Activated CD4-positive, alpha-beta memory T cell treated with anti-CD3 and anti-CD28 coated beads for 36 hours (primary cell): ENCODE measurements at places on chromosomes 4 and X. TPM values are rescaled to one million over a fixed set of nuclear protein-coding genes. Genes with fewer than 3 reads are reported as not detected.

DNA sequence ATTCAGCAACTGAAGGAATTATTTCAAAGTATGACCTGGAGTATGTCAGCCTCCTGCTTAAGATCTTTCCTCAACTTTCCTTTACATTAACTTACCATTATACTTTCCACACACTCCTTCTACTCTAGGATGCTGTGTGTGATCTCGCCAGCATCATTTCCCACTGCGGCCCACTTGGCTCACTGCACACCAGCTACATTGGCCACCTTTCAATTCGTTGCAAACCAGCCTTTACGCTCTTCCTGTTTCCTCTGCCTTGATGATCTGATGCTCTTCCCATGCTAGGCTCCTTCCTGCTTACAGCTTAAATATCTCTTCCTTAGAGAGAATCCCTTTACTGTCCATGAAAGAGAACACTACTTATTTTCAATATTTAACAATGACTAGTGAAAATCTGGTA, 95.1 kb downstream of the GPM6A start:
- no peak overlapping the region for H3K27ac ChIP-seq
- no peaks in the 10 kb centered on the region for H3K36me3 ChIP-seq
- no peaks in the 10 kb centered on the region for H3K27me3 ChIP-seq
- no peaks in the 10 kb centered on the region for H3K4me1 ChIP-seq

GRCh38 chr4:81790477-81790876, 318.8 kb upstream of the RASGEF1B start:
- H3K36me3 ChIP-seq, result no peaks in the 10 kb centered on the region
- no peaks in the 10 kb centered on the region for H3K27me3 ChIP-seq
- DNase-seq, result no peak
- H3K4me1 ChIP-seq, result peaks cover 16% of the 10 kb centered on the region

DNA sequence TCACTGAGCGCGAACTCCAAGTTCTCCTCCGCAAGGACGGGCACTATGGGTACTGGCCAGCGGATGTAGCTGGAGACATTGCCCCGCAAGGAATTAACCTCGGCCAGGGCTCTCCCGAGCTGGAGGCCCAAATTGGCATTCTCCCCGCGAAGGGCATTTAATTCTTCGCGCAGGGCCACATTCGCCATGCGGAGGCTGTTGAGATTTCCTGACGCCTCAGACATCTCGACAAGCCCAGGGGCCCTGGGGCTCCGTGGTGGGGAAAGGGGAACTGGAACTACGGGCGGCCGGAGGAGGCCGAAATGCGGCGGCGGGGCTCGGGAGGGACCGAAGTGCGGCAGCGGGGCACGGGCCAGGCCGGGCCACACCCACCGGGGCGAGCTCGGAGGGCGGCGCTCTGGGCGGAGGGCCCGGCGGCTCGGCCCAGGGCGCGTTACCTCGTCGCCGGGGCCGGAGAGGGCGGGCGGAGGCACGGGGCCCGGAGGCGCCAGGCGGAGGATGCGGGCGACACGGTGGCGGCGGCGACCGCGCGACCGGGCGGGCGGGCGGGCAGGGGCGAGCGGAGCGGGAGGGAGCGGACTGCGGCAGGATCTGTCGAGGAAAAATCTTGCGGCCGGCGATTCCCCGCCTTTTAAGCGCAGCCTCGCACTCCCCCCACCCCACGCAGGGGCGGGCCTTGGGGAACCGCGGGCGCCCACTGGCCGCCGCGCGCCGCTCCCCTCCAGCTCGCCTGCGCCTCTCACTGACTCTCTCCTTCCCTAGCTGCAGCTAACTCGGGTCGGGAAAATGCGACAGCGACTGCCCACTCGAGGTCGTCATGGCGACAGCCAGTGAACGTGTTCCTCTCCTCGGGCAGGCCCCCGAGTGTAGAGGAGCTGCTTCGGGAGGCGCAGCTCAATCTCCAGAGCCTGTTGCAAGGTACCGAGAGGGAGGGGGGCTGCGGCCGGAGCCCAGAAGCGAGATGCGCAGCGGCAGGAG, at the start of gene RTL5:
Gene RTL5, minus strand, starts transcription at position 599 of the 978 bp plus-strand sequence.
- H3K27ac ChIP-seq, result no peak within 1 kb of the TSS
- peak; percentile 75 for DNase-seq
- H3K36me3 ChIP-seq, result no peaks in the 10 kb centered on the region
- H3K4me1 ChIP-seq, result peaks cover 9% of the 10 kb centered on the region
- H3K27me3 ChIP-seq, result peaks cover 14% of the 10 kb centered on the region
- peak within 1 kb of the TSS; percentile 63 for H3K4me3 ChIP-seq

DNA sequence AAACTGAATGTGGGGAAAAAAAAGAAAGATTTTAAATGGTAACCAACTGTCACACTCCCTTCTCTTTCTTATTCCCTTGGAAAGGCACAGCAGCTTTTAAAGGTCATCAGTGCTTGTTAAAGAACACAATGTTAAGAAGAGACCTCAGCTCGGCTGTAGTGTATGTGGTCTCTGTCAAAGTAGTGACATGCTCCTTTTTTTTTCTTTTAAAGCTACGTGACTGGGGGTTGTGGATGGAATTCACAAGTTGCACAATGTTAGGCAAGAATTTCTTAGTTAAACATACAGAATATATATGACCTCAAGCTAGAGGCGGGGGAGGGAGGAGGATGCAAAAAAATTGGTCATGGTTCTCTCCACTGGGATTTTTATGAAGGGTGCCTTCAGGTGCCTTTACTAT, 45.6 kb downstream of the OCRL start:
- no peaks in the 10 kb centered on the region for H3K27me3 ChIP-seq
- H3K27ac ChIP-seq, result no peak overlapping the region
- H3K36me3 ChIP-seq, result peaks cover 4% of the 10 kb centered on the region
- H3K4me3 ChIP-seq, result no peak overlapping the region

- H3K27ac ChIP-seq, result no peak overlapping the region
- no peak for DNase-seq
Observed at GRCh38 chrX:7111518-7111917, 36.0 kb upstream of the STS start.

DNA sequence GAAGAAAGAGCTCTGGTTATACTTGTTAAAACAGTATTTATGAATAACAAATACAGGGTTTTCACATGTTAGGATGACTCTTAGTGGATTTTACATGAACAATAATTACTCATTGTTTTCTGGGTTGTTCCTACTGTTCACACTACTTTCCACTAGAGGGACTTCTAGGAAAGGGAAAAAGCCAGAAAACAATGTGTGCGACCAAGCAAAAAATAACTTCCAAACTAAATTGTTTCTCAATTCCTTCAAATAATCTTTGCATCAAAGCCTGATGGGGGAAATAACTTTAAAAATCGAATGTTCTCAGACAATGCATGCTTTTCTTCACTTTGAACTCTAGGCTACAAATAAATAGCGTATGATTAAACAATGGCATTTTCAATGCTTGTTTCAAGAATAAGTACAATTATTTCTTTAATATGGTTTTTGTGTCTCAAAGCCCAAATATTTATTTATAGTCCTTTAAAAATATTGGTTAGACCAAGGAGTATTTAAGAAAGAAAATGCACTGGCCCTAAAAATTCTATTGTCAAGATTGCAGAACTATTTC, 72.1 kb upstream of the ETNPPL start:
- DNase-seq, result no peak
- H3K27me3 ChIP-seq, result peaks cover 2% of the 10 kb centered on the region
- H3K4me3 ChIP-seq, result no peak overlapping the region
- no peaks in the 10 kb centered on the region for H3K36me3 ChIP-seq

DNA sequence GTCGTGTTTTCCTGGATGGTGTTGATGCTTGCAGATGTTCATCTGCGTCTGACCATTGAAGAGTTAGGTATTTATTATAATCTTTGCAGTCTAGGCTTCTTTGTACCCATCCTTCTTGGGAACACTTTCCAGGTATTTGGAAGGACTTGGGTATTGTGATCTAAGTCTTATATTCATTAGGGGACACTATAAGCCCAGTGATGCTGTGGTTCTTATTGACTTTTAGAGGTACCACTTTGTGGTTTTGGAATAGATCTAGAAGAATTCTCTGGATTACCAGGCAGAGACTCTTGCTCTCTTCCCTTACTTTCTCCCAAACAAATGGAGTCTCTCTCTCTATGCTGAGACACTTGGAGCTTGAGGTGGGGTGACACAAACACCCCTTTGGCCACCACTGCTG, 41.6 kb downstream of the AFM start:
- no peak for DNase-seq
- no peak overlapping the region for H3K27ac ChIP-seq
- no peaks in the 10 kb centered on the region for H3K4me1 ChIP-seq
- H3K4me3 ChIP-seq, result no peak overlapping the region
- H3K36me3 ChIP-seq, result no peaks in the 10 kb centered on the region

DNA sequence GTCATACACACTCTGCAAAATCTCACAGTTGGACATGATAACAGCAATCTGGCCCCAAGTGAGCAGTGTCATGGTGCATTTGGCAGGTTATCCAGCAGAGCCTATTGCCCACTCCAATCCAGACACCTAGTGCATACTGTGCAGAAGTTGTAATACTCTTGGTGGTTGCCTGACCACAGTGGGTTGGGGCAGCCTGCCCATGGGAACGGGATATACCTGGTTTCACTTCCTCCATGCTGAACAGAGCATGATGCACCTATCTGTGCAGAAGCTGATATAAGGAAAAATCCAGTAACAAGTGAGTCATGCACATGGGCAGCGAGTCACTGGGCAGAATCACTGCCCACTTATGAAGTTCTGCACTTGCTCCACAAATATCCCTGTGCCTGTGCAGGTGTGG, 105.3 kb upstream of the IGSF1 start:
- no peak overlapping the region for H3K4me3 ChIP-seq
- H3K27me3 ChIP-seq, result peaks cover 2% of the 10 kb centered on the region

DNA sequence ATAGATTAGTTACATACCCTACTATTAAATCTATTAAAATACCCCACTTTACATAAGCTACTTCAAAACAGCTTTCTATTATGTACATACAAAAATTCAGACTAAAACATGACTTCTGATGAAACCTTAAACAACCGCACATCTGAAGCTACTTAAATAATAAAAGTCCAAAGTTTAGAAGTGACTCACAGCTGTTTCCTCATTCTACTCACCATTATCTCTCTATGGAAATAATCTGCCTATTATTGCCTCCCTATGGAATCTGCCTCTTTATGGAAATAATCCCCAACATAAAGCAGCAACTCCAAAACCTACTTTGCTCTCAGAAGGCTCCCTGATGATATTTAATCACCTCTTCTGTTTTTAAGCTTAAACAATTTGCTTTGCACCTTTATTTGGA, 15.7 kb upstream of the BANK1 start:
- no peak overlapping the region for H3K27ac ChIP-seq
- H3K36me3 ChIP-seq, result no peaks in the 10 kb centered on the region
- no peak for DNase-seq
- peaks cover 14% of the 10 kb centered on the region for H3K27me3 ChIP-seq
- no peaks in the 10 kb centered on the region for H3K4me1 ChIP-seq

GRCh38 chrX:153723351-153724251, 586 bp downstream of the BCAP31 start:
- peak overlapping the region; percentile 88 for H3K27ac ChIP-seq
- DNase-seq, result peak; percentile 65
- H3K4me1 ChIP-seq, result peaks cover 27% of the 10 kb centered on the region
- peaks cover 21% of the 10 kb centered on the region for H3K36me3 ChIP-seq

GRCh38 chr4:166594326-166594946, 639.9 kb downstream of the SPOCK3 start:
- DNase-seq, result no peak
- H3K4me1 ChIP-seq, result no peaks in the 10 kb centered on the region
- H3K36me3 ChIP-seq, result no peaks in the 10 kb centered on the region
- no peak overlapping the region for H3K4me3 ChIP-seq
- H3K27me3 ChIP-seq, result no peaks in the 10 kb centered on the region
- H3K27ac ChIP-seq, result no peak overlapping the region

GRCh38 chr4:169756971-169757574, 671 bp downstream of the HPF1 start:
- peaks cover 24% of the 10 kb centered on the region for H3K4me1 ChIP-seq
- no peaks in the 10 kb centered on the region for H3K36me3 ChIP-seq
- H3K27ac ChIP-seq, result peak overlapping the region; percentile 70
- H3K27me3 ChIP-seq, result no peaks in the 10 kb centered on the region
- DNase-seq, result peak; percentile 18
- H3K4me3 ChIP-seq, result peak overlapping the region; percentile 83

- no peak overlapping the region for H3K27ac ChIP-seq
- peaks cover 45% of the 10 kb centered on the region for H3K4me1 ChIP-seq
- no peak overlapping the region for H3K4me3 ChIP-seq
- H3K36me3 ChIP-seq, result peaks cover 5% of the 10 kb centered on the region
- no peaks in the 10 kb centered on the region for H3K27me3 ChIP-seq
Observed at GRCh38 chr4:1293991-1294390, 4.3 kb downstream of the MAEA start.

- no peaks in the 10 kb centered on the region for H3K27me3 ChIP-seq
- DNase-seq, result no peak
- no peaks in the 10 kb centered on the region for H3K4me1 ChIP-seq
Observed at GRCh38 chr4:73692701-73693100, 47.7 kb upstream of the CXCL8 start.

- DNase-seq, result peak; percentile 80
- peaks cover 9% of the 10 kb centered on the region for H3K36me3 ChIP-seq
- peak overlapping the region; percentile 97 for H3K27ac ChIP-seq
- H3K4me1 ChIP-seq, result peaks cover 60% of the 10 kb centered on the region
- H3K4me3 ChIP-seq, result peak overlapping the region; percentile 74
Observed at GRCh38 chr4:89303177-89303576, 4.4 kb downstream of the GPRIN3 start.

DNA sequence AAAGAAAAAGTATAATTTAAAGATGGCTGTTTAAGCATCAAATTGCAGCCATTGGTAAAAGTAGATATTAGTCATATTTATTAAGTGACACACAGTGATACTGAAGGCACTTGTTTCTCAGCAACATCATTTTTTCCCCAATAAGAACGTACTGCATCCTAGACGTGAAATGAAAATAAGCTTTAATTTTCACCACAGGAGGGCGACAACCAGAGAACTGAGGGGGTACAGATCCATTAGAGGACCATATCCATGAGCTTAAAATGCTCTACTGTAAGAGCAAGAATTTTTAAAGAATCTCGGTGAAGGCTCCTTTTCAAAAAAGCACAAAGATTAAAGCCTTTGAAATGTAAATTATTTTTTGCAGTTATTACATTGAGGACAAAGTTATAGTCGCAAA, 33.4 kb downstream of the FRG1 start:
- H3K4me3 ChIP-seq, result no peak overlapping the region
- peaks cover 4% of the 10 kb centered on the region for H3K27me3 ChIP-seq
- DNase-seq, result no peak
- H3K4me1 ChIP-seq, result no peaks in the 10 kb centered on the region
- H3K36me3 ChIP-seq, result no peaks in the 10 kb centered on the region
- no peak overlapping the region for H3K27ac ChIP-seq

GRCh38 chr4:71944956-71945355, 86.8 kb upstream of the NPFFR2 start:
- no peak overlapping the region for H3K27ac ChIP-seq
- H3K4me3 ChIP-seq, result no peak overlapping the region
- no peaks in the 10 kb centered on the region for H3K36me3 ChIP-seq
- DNase-seq, result no peak
- H3K27me3 ChIP-seq, result no peaks in the 10 kb centered on the region

DNA sequence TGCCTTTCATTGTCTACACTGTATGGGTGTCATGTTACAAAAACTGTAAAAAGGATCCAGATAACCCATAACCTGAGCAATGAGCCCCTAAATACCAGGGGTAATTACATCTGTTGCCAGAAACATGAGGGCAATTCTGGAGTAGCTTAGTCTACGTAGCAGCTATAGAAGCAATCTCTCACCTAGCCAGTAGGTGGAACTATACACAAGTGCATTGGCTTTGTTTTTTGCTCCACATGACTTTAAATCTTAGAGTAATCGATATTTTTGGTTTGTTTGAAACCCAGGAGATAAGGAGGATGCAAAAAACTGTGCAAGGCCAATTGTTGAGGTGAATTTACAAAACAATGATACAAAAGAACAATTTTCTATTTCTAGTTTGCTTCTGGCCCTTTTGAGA, 57.5 kb downstream of the GPR82 start:
- DNase-seq, result no peak
- H3K4me1 ChIP-seq, result peaks cover 25% of the 10 kb centered on the region
- no peaks in the 10 kb centered on the region for H3K27me3 ChIP-seq
- no peak overlapping the region for H3K27ac ChIP-seq
- peaks cover 12% of the 10 kb centered on the region for H3K36me3 ChIP-seq

The SUPT20HL1 gene
- not detected for total RNA-seq

The ITIH6 gene
- not detected for total RNA-seq

The XAGE2 gene
- total RNA-seq, result not detected

The SSX4 gene
- not detected for total RNA-seq

The DGKK gene
- not detected for total RNA-seq
